ENCODE measurements at places on chromosomes 11 and 22.

DNA sequence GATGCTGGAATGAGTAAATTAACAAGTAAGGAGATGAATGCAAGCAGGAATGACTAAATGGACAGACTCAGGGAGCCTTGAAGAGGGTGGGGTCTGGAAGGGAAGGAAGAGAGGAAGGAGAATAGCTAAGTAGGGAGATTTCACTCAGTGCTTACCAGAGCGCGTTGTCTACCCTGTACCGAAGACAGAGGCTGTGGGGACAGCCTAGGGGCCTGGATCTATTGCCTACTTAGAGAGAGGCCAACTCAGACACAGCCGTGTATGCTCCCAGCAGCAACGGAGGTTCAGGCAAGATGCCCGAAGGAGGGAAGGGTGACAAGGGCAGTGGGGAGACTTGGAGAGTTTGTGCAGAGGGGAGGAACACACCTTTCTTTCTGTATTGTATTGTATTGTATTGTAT, at the start of gene FOLR2:
Gene FOLR2, plus strand, starts transcription at position 157 of the 400 bp plus-strand sequence. CDS start 1,791 bp downstream, outside the sequence.
- no peak for DNase-seq

GRCh38 chr22:17117890-17118289, 3.3 kb downstream of the TMEM121B start:
- no peak for DNase-seq

DNA sequence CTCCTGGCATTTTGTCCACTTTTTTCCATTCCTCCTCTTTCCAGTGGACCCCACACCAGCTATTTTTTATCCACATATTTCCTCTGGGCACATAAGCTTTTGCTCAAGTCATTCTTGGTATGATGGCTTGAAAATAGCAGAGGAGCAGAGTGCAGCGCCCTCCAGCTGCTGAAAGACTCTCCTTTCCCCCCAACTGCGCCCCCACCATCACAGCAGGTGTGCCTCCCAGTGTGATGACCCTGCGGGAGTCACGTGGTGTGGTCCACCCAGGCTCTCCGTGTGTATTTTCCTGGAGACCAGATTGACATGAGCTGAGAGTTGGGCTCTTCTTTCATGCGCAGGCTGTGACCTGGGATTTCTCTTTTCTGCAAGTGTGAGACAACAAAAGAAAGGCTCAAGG, 1241.6 kb downstream of the TBC1D22A start:
- DNase-seq, result no peak

GRCh38 chr11:72308226-72309073, 64.5 kb upstream of the PHOX2A start:
- DNase-seq, result no peak
